Amniotic stem cell (primary cell): ENCODE measurements at places on chromosomes 12 and 14.

- peak; percentile 15 for DNase-seq
Observed at GRCh38 chr14:63614679-63615363, 26.9 kb downstream of the WDR89 start.

GRCh38 chr14:103725739-103726395 is 10.3 kb downstream of the ZFYVE21 start:
- no peak for DNase-seq

GRCh38 chr14:94050231-94050880 is 24.2 kb downstream of the OTUB2 start:
- no peak for DNase-seq

DNA sequence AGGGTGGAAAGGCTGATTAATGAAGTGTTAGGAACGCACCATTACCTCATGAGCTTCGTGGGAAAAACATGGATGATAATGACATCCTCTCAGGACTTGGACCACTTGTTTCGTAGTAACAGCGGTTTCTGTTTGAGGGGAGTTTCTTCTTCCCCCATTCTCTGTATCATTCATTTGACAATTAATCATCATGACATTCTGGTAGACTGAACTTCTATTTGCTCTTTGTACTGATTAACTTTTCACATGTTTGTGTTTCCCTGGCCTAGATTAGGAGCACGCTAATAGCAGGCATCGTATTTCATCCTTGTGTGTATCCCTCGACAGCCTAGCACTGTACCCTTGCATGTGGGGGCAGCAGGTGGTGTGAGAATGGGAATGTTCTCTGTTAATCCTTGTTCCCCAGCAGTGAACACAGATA is 8.0 kb downstream of the LRRC74A start:
- no peak for DNase-seq

DNA sequence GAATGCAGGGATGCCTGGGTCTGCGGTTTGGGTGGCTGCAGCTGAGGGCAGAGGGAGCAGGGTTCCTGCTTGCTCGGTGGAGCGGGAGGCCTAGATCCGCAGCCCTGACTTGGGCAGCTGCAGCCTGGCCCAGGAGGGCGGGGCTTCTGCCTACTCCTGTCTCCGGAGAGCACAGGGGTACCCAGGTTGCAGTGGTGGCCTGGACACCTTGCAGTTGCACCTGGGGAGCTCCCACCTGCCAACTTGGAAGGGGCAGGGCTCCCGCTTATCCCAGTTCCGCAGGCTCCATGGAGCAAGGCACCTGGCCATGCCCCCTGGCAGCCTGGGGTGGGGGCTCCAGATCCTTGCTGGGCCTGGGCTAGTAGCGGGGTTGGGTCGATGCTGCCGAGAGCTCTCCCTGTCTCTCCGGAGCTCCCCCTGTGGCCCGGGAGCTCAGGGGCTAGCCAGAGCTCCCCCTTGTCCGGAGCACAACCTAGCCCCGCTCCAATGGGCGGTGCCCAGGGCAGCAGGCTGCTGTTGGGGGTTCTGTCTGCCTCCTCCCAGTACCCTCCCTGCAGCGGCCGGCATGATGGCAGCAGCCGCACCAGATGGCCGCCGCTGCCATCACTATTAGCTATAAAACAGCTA is 136.4 kb downstream of the PTPRR start:
- no peak for DNase-seq

DNA sequence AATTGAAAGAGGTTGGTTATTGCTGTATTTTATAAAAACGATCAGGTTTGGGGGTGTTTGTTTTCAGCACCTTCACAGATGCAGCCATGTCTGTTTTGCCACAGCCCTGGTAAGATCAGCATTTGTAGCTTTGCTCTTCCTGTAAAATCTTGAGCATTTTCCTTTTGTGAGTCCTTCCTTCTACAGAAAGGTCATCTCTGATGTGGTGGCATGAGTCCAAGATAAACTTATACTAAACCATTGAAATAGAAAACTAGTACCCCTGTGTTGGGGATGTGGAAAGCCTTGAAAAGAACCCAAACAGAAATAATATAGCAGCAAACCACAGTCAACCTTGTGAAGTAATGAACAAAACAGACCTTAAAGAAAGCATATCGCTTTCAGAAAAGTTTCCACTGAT is 85.5 kb downstream of the TGFB3 start:
- DNase-seq, result no peak

DNA sequence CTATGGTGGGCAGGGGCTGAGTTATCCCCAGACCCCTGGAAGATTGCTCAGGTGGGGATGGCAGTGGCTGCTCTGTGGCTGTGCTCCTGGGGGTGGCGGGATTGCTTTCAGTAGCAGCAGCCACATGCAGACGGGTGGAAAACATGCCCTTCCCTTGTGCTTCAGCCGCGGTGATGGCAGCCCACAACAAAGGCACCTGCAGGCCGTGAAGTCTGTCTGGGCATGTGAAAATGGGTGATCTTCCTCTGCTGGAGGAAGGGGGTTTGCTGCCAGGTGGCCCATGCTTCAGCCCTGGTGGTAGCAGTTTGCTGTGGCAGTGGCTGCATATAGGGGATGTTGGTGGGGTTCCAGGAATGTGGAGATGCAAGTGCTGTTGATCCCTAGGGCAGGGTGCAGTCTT is 326.2 kb upstream of the RGS6 start:
- DNase-seq, result no peak

DNA sequence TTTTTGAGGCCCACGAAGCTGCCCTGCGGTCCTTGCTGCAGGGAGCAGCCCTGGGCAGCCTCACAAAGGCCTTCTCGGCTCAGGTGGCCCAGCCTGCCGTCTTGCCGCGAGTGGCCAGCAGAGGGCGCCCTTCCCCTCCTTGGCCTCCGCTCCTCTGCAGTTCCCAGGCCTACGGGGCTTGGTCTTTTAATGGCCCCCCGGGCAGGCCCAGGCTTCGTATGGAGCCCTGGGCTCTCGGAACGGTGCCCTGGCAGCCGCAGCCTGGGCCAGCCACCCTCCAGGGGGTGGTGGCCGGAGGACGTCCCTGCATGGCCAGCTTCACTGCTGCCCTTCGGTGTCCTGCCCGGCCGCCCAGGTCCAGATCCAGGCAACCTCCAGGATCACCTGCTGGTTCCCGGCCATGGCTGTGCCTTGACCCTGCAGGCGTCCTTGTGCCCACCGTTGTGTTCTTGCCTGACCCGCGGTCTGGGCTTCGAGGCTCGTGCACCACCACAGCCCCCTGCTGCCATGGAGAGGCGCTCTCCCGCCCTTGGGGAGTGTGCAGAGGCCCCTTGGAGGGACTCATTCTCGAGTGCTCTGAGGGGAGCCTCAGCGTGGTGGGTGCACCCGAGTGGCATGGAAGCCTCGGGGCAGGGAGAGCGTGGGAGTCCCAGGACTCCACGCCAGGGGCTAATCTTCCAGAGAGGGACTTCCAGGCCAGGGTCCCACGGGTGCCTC is 9.4 kb downstream of the ASPG start:
- no peak for DNase-seq
